ENCODE measurements at places on chromosomes 13 and 19.

DNA sequence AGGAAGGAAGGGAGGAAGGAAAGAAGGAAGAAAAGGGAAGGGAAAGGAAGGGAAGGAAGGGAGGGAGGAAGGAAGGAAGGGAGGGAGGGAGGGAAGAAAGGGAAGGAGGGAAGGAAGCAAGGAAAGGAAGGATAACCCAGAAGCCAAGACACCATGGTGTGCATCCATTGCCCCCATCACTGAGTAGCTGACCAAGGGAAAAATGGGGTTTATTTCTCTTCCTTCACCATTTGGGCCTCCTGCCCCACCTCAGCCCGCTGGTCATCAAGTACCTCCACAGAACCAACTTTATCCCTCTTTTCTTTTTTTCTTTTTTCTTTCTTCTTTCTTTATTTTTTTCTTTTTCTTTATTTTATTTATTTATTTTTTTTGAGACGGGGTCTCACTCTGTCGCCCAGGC is 20.4 kb downstream of the CABP5 start:
- DNase-seq: no peak

DNA sequence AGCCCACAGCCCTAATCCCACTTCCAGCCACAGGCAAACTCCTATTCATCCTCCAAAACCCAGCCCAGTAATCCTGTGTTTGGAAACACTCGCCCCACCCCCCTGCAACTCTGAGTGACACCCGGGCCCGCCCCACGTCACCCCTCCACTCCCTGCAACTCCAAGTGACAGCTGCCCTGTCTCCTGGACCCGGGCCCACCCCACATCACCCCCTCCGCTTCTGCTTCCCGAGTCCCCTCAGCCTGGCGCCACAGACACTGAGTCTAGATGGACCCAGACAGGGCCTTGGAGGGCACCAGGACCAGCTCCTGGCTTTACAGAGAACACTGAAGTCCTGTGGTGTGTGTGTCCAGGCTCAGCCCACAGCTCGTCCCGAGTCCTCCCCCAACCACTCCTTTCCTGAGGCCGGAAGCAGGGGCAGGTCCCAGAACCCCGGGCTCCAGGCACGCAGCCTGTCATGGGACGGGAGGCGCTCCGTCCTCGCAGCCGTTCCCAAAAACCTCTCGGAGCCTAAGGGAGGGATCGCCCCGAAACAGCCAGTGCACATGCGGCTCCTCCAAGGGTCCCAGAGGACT is 7.7 kb downstream of the REXO1 start:
- DNase-seq: no peak

GRCh38 chr19:6125571-6125989 is 9.9 kb upstream of the ACSBG2 start:
- DNase-seq: peak; percentile 66

GRCh38 chr13:56888455-56888854 is 252.3 kb upstream of the PRR20A start:
- no peak for DNase-seq

- DNase-seq: no peak
These were observed 5.3 kb upstream of the ZNF613 start for GRCh38 chr19:51921949-51922348.

GRCh38 chr19:55212447-55212846 is 3.1 kb upstream of the PTPRH start:
- no peak for DNase-seq

- no peak for DNase-seq
These were observed 533.7 kb downstream of the LIG4 start for GRCh38 chr13:107681600-107681999.
